ENCODE measurements at places on chromosomes 13 and 19.
A peak's percentile ranks its signal among the peaks of the same experiment; 100 is the strongest.

DNA sequence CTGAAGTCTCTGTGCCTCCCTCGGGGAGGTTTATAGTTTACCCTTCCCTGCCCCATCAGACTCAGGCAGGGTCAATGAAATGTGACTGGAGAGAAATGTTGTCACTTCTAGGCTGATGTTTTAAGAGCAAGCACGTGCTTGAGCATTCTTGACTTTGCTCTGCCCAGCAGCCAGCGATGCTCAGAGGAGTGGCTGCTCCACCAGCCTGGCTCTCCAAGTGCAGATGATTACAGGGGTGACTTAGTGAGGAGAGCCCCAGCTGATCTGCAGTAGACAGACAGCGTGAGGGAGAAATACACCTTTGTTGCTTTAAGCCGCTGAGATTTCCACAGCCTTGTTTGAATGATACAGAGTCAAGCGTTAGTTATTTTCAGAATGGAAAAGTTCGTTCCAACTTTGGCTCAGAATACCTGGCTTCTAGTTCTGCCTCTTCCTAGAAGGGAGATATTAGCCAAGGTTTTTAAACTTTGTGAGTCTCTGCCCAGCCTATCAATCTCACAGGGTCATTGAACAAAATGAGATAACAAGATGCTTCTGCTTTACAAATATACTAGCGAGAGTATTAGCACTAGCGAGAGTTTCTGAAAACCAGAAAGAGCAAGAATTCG lies 143.6 kb downstream of the OXGR1 start:
- DNase-seq: no peak

DNA sequence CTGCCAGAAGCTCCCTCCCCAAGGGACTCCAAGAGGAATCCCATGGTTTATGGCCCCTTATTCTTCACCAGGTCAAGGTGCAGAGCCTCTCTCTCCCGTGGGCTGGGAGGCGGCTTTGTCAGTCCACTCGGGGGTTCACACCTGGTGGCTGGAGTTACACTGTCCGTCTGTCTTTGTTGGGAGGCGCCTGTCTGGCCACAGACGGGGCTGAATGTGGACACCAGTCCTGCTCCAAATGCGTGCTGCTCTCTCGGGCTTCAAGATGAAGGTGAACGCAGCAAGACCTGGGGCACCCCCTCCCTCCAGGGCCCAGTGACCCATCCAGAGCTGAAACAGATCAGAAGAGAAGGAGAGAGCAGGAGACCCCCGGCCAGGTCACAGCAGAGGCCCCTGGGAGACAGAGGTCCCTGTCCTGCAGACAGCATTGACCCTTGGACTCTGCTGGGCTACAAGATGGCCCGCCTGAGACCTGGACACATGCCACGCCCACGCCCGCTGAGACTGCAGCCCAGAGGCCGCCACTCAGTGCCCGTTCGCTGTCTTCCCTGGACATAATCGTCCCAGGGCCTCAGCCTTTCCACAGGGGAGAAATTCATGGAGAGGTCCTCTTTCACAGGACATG lies 29.9 kb upstream of the TUBGCP3 start:
- DNase-seq: no peak

GRCh38 chr13:52712385-52712784 lies 27.2 kb downstream of the CNMD start:
- no peak for DNase-seq

GRCh38 chr19:48123907-48124651 lies 13.5 kb upstream of the PLA2G4C start:
- no peak for DNase-seq

DNA sequence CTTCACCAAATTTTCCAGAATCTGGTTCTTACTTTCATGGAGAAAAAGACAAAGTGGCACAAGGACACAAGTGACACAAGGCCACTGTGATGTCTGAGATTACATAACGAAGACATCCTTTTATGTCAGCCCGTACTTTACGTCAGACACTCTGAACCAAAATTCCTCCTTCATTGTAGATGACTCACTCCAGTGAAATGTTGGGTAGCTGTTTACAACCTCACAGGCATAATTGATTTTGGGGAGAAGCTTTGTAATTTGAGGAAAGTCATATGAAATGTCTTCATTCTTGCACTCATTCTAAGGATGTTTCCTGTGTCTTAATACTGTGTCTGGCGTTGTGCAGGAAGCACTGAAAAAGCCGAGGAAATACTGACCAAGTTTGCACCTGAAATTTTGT lies 20.0 kb upstream of the LGALS14 start:
- no peak for DNase-seq

DNA sequence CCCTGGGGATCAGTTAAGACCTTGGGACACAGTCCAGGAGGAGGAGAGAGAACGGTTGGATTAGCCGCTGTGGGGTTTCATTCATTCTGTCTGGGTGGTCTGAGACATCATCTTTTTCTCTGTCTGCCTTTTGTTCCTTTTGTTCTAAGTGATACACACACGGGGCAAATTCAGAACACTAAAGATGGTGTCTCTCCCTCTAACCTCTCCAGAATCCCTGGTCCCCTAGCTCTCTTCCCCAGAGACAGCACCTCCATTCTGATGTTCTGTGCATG lies 5.0 kb downstream of the BICRA start:
- DNase-seq: no peak

DNA sequence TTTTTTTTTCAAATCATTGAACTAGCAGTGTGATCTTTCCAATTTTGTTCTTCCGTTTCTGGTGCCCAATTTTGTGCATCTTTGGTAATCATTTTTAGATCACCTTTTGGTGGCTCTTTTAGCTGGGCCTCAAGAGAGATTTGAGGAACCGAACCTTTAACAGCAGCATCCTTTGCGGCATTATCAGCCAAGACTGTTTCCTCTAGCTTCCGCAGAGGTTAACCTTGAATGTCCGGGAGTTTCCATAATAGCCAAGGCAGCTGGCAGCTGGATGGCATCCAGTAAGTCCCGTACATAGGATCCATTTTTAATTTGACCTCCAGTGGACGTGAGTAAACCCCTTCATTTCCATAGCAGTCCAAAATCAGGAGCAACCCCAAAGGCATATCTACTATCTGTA lies 9.6 kb downstream of the IRGC start:
- DNase-seq: no peak

DNA sequence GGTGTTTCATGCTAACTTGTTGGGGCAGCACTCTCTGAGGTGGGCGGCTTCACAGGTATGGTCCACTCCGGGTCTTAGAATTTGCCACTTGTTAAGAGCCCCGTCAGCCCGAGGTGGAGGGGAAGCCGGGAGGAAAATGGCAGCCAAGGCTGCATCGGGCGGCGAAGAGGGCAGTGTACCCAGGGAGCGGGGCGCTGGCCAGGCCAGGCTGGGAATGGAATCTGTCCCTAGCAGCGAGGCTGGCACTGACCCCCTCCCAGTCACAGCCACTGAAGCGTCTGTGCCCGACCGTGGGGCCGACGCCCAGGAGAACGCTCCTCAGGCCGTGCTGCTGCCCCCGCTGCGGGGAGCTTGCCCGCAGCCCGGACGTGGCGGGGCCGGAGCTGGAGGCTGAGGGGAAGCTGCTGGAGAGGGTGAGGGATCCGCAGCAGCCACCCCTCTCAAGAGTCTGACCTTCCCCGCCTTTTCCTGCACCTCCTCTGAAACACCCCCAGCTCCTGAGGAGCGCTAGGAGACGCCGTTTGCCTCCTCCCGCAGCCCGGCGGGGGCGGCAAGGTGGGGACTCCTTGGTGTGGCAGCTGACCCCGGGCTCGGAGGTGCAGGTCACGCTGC lies 313.8 kb upstream of the SPRY2 start:
- peak; percentile 2 for DNase-seq

- DNase-seq: no peak
Measured at GRCh38 chr13:109162248-109163036, 533.0 kb downstream of the MYO16 start.

- DNase-seq: no peak
Measured at GRCh38 chr13:111175935-111176334, 60.8 kb downstream of the ARHGEF7 start.

DNA sequence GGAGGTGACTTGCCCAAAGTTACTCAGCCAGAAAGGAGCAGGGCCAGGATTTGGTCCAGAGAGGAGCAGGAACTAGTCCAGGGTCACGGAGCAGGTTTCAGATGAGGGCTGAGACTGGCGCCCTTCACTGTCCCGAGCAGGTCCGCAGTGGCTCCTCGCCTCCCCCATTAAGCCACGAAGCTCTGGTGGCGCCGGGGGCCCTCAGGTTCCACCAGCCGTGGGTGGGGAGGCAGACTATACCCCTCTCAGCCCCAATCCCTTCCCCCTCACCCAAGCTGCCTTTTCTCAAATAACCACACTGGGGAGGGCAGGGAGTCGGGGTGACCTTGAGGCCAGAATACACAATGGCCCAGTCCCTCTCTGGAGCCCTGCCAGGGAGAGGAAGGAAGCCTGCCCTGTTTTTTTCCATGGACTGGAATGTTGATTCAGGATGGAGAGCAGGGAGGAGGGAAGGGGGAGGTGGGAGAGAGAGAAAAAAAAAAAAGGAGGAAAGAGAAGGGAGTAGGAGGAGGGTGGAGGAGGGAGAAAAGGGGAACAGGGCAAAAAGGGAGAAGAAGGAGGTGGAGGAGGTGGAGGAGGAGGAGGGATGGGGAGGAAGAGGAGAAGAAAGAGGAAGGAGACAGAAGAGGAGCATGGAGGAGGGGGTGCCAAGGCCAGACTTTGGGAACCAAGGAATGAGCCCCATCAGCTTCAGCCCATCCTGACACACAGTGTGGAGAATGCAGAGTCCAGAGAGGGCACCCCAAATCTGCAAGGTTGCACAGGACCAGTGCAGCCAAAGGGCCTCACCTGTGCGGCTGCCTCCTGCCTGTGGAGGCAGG lies 19.7 kb downstream of the CEACAM16 start:
- no peak for DNase-seq

DNA sequence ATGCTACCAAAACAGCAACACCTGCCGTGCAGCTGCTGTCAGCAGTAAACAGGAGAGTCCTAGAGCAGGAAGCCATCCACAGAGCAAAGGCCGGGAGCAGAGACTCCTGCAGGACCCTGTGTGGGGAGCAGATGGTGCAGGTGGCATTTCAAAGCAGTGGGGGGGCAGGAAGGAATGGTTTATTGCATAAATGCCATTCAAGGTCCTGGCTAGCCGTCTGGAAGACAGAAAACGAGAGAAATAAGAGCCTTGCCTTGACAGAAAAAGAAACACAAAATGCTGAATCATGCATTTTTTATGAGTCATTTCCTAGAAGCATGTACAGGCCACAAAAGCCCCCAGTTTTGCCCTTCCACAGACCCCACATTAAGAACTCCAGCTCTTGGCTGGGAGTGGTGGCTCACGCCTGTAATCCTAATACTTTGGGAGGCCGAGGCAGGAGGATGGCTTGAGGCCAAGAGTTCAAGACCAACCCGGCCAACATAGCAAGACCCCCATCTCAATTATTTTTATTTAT lies 5.4 kb downstream of the RSPH6A start:
- DNase-seq: no peak

DNA sequence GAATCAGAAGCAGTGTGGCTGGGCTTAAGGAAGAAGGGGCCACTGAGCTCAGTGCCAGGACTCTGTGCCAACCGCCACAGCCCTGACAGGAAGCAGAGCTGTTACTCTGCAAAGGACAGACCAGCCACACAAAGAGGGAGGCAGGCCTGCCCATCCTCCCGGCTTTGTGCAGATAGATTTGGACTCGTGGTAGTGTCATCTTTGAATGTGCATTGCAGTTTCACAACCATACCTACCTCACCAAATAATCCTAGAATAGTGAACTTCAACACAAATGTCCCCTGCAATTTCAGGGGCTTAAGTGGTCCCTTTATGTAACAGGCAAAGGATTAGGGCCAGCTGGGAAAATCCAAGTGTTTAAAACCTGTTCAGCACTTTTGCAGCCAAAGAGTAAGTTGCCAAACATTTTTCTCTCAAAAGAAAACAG lies 55.1 kb upstream of the CLDN10 start:
- peak; percentile 30 for DNase-seq

DNA sequence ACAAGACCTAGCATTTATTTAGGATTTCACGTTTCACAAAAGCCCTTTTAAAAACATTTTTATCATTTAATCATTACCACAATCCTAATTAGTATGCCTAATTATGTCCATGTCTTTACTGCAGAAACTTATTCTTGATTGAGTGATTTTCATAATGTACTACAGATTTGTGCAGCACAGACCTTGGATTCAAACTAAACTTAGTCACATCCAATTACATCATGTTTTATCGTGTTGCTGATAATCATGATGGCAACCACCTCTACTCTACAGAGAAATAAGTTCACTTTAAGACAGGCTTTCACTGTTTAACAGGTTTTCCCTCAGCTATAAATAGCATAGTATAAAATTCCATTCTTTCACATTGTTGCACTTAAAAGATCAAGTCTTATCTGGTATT lies 240.9 kb upstream of the RFC3 start:
- no peak for DNase-seq

- DNase-seq: no peak
Measured at GRCh38 chr13:93180356-93180969, 46.1 kb upstream of the GPC6 start.

DNA sequence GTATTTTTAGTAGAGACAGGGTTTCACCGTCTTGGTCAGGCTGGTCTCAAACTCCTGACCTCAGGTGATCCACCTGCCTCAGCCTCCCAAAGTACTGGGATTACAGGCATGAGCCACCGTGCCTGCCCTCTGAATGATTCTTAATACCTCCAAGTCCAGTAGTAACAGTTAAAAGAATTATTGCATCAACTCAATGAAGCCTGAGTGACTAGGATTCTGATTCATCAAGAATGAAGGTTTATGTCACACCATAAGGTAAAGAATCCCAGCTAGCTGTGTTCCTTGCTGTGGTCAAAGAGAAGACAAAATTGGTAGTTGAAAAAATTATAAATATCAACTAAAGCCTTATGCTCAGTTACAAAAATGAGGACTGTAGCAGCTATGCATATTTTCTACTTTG lies 81.2 kb upstream of the ABCC4 start:
- no peak for DNase-seq

- no peak for DNase-seq
Measured at GRCh38 chr13:92573467-92574057, 653.0 kb upstream of the GPC6 start.

DNA sequence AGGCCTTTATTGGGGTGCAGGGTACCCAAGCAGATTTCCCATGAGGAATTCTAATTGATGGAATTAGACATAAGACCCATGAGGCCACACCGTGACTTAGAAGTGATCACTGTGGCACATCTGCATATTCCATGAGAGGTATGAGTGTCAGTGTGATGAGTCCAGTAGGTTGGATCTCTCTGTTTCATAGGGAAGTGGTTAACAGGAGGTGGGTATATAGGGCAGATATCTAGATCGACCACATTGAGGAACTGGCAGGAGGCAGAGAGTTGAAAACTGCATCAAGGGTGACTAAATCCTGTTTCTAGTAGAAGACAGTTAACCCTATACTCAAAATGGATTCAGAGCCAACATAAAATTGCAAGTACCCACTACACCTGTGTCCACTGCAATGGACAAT lies 68.6 kb upstream of the MIR17HG start:
- DNase-seq: no peak

GRCh38 chr13:47499358-47500150 lies 501.5 kb downstream of the SUCLA2 start:
- DNase-seq: no peak

Measured in NCI-H446 (cell line).